ENCODE measurements at places on chromosomes 12 and 14. TPM values are rescaled to one million over a fixed set of nuclear protein-coding genes. Genes with fewer than 3 reads are reported as not detected.
A peak's percentile ranks its signal among the peaks of the same experiment; 100 is the strongest.

Gene CDCA3
- 2.3 TPM for total RNA-seq

Gene RTN1
- total RNA-seq: 1.2 TPM

Gene NXPH4
- 22.3 TPM for total RNA-seq

- DNase-seq: no peak
Measured at GRCh38 chr12:32332446-32332845, 66.9 kb upstream of the FGD4 start.

DNA sequence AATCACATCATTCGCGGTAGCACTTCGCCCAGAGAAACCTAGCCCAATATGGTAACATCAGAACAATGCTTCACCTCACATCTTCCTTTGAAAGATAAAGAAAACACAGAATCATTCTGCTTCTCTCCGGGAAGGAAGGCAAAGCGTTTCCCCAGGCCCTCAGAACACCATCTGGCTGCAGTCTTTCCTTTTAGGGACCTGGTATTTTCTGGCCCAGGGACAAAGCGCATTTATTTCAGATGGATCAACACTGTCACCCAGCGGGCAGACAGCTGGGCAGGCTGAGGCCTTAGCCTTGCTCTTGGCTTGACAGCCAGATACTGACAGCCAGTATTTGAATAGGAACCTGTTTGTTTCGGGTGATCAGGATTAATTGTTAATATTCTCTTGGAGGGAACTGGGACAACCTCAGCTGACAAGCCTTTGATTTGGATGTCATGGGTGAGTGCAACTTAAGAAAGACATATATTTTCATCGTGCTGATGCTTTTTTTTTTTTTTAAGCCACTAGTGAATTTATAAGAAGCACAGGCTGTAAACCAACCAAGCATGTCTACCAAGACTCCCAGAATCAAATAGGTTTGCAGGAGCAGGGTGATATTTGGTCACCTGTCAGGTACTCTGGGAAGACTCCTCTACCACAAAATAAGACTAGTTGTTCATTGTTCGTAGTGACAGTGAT is 118.9 kb downstream of the VEZT start:
- DNase-seq: peak; percentile 73

- DNase-seq: no peak
Measured at GRCh38 chr12:40225984-40226602, 1.3 kb downstream of the LRRK2 start.

Gene MYH6
- not detected for total RNA-seq

DNA sequence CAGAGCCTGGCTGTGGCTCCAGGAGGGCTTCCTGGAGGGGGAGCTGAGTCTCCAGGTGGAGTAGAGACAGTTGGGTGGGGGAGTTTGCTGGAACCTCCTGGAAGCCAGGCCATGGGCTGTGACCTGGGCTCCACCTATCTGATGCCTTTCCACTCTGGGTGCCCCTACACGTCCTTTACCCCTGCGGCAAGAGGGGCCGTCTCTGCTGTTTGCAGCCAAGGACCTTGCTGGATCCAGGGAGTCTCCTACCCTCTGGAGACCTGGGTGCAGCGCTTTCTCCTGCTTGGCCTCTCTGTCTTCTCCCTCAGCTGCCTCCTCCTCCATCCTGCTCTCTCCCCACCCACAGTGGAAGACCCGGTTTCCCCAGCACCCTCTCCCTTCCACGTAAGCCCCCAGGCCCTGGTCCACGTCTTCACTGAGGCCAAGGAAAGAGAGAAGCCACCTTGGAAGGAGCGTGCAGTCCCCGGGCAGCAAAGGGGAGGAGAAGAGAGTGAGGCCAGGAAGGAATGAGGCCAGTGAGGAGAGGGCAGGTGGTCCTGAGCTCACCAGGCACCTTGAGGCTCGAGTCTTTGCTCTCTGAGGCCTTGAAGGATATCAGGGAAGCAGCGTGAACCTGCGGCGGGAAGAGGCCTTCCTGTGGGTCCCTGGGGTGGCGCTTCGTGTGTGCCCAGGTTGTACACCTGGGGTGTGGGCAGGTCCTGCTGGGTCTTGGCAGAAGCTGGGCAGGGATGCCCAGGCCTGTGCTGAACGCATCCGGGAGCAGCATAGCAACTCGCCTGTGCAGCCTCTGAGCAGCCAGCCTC is 294.3 kb upstream of the RTL1 start:
- DNase-seq: no peak

DNA sequence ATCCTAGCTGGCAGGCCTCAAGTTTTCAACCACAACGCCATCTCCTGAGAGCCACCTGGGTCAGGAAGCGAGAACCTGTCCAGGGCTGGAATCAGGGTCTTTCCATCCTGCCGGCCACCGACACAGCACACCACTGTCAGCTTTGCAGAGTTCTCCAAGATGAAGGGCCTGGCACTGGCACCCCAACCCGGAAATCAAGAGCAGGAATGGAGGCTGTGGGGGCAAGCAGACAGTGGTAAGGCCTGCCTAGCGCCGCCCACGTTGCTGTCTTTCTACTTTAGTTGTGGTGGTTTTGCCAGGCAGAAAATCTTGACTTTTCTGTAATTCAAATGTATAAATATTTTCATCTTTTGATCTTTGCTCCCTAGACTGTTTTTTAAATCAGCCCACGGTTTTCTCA is 90.7 kb downstream of the ITPK1 start:
- no peak for DNase-seq

DNA sequence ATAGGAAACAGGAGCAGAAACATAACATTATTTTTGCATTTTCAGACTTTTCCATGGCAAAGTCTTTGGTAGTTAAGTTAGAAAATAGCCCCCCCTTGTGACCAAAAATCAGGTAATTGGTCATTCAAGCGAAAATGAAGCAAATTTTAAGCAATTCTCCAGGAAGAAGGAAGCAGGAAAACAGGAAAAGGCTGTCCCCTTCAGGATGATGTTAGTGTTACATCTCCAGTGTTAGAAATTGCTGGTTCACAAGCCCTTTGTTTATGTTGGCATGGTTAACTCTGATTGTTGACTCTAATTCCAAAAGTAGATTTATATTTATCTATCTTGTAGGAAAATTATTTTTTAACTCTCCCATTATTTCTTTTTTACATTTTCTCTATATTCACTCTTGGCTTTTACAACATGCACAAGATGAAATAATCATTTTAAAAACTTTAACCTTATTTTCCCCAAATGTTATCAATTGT is 18.8 kb upstream of the GAS2L3 start:
- peak; percentile 77 for DNase-seq

DNA sequence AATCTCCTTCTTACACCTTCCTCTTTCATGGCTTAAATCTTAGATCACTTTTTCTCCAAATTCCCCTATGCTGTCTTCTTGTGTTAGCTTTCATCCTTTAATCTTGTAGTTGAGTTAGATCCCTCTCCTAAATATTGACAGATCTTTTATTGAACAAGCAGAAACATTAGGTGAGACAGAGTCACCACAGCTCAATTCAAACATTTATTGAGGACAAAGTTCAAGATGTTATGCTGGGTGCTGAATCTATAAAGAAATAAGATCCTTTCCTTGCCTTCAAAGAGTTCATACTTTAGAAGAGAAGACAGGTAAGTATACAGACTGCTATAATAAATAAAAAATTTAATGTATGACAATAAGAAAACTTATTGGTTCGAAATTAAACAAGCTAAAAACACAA is 109.7 kb downstream of the TXNDC16 start:
- no peak for DNase-seq

DNA sequence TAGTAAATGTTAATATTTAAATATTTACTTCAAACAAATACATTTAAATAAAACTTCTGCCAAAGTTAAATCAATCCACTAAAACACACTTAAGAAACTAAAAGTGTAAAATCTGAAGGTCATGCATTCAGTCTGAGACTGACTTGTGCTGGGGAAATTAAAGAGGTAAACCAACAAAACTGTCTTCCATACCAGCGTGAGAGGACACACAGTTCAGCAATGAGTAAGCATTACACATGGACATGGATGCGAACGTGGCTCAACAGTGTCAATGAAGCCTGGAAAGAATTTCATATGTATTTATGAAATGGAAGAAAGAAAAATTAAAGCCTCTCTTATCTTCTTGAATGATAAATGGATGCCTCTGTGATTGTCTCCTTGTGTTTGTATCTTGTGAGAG is 1052.3 kb downstream of the AACS start:
- no peak for DNase-seq

DNA sequence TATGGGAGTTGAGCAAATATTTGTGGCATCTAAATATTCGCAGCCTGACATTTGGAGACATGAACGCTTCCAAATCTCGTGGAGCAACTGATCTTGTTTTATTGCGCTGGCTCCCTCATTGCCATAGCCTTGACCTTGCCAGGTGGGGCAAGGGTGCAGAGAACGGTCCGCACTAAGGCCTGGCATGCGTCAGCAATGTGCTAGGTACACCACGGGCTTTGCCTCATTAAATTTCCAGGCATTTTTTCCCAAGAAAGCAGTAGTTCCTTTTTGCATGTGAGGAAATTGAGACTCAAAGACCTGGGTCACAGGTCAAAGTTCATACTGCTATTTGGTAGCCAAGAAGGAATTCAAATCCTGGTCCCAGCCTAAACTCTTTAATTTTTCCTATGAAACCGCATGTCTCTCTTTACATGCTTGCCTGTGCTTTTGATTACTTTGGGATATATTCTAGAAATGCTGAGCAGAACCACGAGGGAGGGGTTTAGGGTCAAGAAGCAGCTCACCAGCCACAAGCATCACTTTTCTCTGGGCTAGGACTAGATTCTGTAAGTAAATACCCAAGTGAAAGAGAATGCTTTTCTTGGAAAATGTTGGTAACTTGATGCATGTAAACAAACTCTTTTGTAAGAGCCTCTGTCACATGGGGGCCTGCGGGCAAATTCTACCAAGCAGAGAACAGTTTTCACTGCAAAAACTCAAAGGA is 891.6 kb downstream of the VRK1 start:
- no peak for DNase-seq

Gene RDH12
- total RNA-seq: not detected

All from astrocyte (in vitro differentiated cells and primary cell).